GF-D8 (cell line): ENCODE measurements at places on chromosomes 3 and 15.

GRCh38 chr3:11172096-11172690 is 17.9 kb downstream of the HRH1 start:
- no peak for DNase-seq

DNA sequence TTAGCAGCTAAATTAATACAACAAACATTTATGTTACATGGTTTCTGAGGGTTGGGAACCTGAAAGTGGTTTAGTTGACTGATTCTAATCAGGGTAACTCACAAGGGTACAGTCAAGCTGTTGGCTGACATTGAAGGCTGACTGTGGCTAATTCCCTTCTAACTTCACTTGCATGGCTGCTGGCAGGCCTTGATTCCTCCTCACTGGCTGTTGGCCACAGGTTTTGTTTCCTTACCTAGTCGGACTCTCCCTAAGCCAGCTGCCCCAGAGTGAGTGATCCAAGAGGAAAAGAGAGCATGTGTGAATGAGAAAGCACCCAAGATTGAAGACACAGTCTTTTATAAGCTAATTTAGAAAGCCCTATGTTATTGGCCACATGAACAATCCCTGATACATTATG is 700.1 kb downstream of the ROBO1 start:
- DNase-seq = no peak

- DNase-seq = no peak
These were observed 286.3 kb downstream of the XXYLT1 start for GRCh38 chr3:194984622-194985021.

DNA sequence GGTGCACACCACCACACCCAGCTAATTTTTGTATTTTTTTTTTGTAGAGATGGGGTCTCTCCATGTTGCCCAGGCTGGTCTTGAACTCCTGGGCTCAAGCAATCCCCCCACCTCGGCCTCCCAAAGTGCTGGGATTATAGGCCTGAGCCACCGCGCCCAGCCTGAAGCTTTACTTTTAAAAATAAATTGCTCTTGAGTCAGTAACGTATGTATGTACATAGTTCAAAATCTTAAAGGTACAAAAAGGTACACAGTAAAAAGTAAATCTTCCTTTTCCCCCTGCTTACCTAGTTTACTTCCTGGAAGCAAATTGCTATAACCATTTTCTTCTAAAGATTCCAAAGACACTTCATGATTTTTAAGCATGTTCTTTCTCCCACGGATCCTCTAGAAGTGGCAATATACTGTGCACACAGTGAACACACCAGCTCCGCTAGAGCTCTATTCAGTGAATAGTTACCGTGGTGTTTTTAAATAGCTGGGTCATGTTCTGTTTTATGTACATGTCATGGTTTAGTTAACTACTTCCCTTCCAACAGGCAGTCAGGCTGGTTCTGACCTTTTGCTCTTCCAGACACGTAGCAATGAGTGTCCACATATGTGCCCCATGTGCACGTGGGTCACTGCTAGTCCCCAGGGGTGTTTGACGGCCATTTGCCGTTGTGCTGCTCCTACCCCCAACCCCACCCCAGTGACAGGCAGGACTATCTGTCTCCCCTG is 82.1 kb downstream of the EEFSEC start:
- no peak for DNase-seq

DNA sequence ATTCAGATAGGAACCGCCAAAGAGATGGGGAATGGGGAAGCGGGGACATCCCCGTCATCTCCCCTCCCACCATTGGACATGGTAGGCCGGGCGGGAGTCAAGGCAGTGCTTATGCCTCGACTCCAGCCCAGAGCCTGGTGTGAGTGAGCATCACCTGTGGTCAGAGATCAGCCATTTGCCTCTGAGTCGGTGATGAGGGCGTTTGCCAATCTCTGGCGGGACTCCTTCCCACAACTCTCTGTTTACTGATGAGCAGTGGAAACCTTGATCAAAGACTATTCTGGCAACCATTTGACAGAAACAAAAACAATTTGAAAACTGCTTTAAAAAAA is 63.9 kb upstream of the HES1 start:
- DNase-seq = no peak

DNA sequence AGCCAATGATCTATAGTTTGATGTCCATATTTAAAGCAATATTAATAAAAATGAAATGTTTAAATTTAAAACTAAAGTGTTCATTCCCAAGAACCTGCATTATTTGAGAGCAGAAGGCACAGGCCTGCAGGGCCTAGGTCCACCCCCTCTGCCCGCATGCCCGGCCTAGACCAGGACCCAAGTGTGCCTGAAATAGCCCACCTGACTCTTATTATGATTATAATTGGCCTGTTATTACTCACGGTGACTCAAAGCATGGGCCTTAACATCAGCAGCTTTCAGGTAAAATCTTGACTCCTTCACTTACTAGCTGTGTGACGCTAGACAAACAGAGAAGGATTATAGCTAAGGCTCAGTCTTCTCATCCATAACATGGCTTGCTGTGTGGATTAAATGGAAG is 128.8 kb downstream of the PLCL2 start:
- DNase-seq = no peak

- peak; percentile 5 for DNase-seq
These were observed 818 bp downstream of the PPP1R2 start for GRCh38 chr3:195542316-195542697.

DNA sequence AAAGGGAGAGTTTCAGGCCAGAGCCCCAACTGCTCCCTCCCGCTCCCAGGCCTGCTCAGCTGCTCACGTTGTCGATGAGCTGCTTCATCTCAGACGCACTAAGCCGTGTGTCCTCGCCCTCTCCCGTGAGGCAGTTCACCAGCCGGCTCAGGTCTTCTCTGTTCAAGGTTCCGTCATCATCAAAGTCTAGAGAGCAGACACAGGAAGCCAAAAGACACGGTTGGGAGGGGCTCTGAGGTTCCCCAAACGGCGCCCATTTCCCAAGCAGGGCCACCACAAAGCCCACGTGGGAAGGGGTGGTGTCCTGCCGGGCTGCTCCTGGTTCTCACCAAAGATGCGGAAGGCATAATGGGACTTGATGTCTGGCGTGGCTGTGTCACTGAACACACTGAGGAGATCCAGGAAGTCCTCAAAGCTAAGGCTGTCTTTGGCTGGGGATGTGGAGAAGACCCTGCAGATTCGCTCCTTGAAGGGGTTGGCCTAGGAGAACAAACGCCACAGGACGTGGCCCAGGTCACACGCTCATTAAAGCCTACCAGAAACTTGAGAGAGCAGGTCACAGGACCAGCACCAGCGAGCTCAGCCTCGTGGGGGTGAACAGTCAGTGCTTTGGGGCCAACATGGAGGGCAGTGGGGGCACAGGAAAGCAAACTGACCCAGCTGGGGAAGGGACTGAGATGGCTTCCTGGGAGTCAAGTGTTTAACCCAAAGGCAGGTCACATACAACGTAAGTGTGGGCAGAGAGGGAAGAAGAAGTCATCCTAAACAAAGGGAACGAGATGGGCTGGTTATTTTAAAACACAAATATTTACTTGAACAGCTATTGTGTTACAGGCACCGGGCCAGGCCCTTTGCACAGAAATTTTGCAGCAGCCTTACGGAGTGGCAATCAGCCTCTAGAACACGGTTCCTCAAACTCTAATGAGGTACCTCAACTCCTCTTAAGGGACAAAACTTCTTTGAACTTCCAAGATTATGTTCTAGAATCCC is 2.4 kb downstream of the CIB1 start:
- DNase-seq = no peak

- DNase-seq = no peak
These were observed 651.4 kb upstream of the NECTIN3 start for GRCh38 chr3:110420158-110420641.

- no peak for DNase-seq
These were observed 4.2 kb downstream of the ARPP21 start for GRCh38 chr3:35643495-35643894.

- DNase-seq = no peak
These were observed 26.2 kb upstream of the LRTM1 start for GRCh38 chr3:54954022-54954421.

DNA sequence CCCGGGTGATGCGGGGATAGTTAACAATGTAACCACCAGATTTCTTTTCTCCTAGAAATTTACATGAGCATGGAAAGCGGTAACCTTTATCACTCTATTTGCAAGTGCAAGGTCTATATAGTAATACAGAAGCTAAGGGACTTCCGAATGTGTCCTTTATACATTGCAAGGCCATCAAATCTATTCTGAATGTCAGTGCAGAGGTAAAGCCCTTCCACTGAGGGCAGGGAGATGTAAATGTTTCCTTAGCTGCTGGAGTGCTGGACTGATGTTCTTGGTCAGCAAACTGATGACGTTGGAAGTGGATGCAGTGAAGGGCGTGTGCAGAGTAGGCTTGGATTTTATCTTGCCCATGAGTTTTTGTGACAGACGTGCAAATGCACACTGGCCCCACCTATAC is 6.2 kb downstream of the ALDH1A3 start:
- no peak for DNase-seq

DNA sequence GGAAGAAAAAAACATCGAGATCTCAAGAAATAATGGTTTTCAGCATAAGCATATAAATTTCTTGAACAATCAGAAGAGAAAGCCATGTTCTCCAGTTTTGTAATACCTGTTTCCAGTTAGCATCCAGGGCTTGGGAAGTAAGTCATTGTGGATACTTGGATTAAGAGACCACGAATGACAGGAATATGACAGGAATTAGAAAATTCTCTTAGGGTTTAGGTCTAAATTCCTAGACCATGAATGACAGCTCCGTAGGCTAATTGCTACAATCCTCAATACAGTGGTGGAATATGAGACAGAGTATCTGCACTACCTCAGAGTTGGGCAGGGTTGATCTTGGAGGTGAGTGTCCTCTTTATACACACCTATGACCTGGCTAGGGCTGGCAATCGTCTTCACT is 517.5 kb downstream of the NTRK3 start:
- no peak for DNase-seq

DNA sequence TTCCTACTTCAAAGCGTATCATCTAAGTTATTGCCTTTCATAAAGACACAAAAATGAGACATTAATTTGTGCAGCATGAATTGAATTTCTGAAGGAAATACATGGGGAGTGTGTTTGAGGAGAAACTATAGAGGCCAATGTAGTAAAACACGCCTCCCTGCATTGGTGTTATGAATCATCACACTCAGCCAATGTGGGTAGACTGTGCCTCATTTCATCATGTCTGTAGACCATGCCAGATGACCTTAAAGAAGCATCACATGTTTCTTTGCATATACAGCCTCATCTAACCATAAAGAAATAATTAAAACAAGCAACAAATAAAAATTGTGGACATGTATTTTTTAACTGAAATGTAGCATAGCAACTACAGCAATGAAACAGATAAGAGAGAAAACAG is 486.0 kb upstream of the ADAMTS9 start:
- no peak for DNase-seq

- no peak for DNase-seq
These were observed 226.1 kb downstream of the VPS13C start for GRCh38 chr15:61834076-61834697.

DNA sequence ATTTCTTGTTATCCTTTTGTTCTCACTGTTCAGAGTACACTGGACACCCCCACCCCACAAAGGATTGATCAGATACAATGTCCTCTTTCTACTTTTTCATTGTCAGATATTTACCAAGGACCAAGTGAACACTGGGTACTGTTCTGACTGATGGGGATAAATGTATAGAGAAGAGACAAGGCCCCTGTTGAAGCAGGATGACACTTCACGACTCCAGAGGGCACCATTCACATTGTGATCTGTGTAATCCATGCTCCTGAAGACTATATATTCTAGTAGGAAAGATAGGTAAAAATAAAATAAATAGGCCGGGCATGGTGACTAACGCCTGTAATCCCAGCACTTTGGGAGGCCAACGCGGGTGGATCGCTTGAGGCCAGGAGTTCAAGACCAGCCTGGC is 7.2 kb upstream of the CRYGS start:
- DNase-seq = no peak

DNA sequence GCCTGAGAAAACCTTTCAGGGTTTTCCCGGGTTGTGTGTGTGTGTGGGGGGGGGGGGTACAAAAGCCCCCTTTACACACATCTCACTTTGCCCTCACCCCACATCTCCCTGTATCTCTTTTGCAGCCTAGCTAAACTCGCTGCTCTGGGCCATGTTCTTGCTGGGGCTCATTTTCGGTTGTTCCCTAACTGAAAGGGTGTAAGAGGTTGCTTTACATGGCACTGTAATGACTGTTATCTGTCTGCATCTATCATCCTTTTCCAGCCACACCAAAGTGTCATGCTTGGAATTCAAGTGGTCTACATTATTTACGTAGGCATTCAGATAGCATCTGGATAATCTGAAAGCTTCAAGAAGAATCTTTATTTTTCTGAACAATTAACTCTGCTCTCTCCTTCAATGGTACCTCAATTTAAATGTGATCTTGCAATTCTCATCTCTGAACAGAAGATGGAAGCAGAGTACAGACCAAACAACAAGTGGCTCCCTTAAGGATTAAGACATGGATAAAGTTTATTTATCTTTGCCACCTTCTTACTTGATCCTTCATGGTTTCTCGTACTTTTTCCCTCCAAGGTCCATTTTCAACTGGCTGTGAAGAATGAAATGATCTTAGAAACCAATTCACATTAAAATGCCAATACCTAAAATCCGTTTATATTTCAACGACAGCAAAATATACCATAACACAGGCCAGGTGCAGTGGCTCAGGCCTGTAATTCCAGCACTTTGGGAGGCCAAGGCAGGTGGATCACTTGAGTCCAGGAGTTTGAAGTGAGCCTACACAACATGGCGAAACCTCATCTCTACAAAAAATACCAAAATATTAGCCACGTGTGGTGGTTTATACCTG is 34.9 kb downstream of the DCLK3 start:
- DNase-seq = no peak

GRCh38 chr15:37574985-37575384 is 359.5 kb upstream of the TMCO5A start:
- DNase-seq = no peak
